ENCODE measurements at places on chromosomes 16 and 17.
A peak's percentile ranks its signal among the peaks of the same experiment; 100 is the strongest.

- no peak for DNase-seq
Measured at GRCh38 chr16:49644145-49644463, 211.8 kb downstream of the ZNF423 start.

- no peak for DNase-seq
Measured at GRCh38 chr17:17516941-17517720, 20.9 kb upstream of the RASD1 start.

GRCh38 chr17:55386796-55387332, 34.8 kb downstream of the MMD start:
- DNase-seq = no peak

DNA sequence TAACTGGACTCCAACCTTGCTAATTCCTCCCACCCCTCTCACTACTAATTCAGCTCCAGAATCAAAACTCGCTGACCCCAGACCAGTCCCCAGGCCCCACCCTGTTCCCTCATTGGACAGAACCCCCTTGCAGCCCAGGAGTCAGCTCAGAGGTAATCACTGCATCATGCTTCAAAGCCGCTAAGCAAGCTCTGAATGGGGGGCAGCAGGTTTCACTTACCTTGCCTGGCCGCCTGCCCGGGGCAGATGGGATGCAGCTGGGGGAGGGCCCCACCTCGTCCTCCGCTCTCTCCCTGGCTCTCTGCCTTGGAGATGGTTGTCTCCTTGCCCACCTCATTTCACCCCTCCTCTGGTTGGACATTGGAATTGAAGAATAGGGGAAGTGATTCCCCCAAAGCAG, 4.8 kb upstream of the NGFR start:
- DNase-seq = no peak

- DNase-seq = no peak
Measured at GRCh38 chr16:68884861-68885720, 41.8 kb downstream of the TANGO6 start.

DNA sequence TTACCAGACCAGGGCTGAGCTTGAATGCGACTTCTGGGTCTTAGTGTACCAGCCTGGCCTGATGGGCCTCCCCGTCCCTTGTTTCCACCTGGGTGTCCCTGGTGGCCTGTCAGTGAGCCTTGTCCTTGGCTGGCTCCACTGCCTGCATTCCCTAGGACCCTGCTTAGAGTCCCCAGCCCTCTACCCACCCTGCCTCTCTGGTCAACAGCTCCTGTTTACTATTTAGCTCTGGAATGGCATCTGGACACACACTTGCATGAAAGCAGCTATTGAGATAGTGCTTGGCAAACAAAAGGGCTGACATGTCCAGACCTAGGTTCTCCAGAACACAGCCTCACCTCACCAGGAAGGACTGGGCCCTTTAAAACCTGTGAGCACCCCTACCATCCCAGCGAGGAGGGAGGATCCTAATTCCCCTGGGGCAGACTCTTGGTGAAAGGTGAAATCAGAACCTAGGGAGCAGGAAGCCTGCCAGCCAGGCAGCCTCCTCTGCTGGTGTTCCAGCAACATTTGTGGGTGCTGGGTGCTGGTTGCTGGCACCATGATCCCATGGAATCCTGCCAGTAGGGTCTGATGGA, 38.8 kb downstream of the RAI1 start:
- DNase-seq = no peak

DNA sequence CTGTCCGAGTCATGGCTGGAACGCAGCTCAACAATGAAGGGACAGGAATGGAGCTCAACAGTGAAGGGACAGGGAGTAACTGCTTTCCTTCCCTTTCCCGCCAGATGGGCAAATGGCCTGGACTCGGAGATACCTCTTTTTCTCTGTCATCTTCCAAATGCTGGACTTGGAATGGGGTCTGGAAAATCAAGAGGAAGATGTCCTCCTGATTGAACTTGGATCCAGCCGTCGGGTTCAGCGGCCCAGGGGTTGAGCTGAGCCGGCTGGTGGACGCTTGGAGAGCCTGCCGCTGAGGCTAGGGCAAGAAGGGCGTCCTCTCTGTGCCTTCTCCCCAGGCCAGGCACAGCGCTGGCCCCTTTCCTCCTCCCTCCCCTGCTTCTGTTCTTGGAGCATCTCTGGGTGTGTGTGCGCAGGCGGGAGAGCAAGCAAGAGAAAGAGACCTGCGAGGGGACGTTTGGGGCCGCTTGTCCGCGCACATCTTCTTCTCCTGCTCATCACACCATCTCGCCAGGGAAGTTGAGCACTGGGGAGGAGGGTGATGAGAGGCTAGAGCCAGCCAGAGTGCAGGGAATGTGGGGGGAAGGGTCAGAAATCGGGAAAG, 6.6 kb downstream of the NEUROD2 start:
- no peak for DNase-seq

GRCh38 chr17:36182176-36183000, 6.0 kb upstream of the TBC1D3B start:
- DNase-seq = no peak

DNA sequence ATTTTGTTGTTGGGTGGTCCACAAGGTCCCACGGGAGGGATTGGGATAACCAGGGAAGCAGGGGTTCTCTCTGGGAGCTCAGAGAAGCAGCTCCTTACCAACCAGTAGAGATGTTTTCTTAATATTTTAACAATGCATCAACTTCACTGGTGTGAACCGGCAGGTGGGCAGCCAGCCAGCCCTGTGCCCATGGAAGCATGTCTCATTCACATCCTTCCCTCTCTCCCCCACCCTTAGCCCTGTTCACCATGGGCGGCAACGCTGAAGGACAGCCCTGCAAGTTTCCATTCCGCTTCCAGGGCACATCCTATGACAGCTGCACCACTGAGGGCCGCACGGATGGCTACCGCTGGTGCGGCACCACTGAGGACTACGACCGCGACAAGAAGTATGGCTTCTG, 9.3 kb downstream of the MMP2 start:
- peak; percentile 75 for DNase-seq

DNA sequence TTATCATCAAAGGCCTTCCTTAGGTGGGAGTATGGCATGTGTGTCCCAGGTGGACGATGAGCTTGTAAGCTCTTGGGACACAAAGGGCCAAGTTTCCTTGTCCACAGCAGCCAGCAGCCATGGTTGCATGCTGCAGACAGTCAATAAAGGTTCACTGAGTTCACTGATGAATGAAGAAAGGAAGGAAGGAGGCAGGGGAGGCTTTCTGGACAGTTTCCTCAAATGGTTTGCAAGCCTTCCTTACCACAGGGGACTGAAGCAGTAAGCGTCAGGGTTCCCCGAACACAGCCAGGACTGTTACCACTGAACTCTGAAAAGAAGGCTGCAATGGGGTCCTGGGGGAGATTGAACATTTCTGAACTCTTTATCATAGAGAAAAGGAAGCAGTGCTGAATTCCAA, 111.1 kb downstream of the GAS7 start:
- no peak for DNase-seq

DNA sequence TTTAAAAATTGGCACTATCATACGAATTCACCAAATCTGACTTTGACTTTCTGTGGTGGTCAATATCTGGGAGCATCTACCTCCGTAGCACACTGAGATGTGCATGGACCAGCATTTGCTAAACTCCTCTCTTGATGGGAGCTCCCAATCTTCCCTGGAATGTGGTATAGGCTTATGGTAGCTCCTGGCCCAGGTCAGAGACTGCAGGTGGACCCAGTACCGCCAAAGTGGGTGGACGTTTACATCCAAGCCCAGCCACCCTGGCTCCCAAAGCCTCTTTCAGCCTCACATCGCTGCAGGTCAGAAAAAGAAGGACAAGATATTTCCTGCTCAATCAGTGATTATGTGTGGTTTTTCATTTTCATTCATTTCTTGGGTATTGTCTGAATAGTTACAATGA, 43.1 kb upstream of the NKD1 start:
- no peak for DNase-seq

- DNase-seq = no peak
Measured at GRCh38 chr16:54346041-54346440, 59.5 kb upstream of the IRX3 start.

GRCh38 chr16:26413780-26414179, 652.9 kb upstream of the C16orf82 start:
- DNase-seq = no peak

- no peak for DNase-seq
Measured at GRCh38 chr16:84194470-84195200, 3.7 kb downstream of the ADAD2 start.

DNA sequence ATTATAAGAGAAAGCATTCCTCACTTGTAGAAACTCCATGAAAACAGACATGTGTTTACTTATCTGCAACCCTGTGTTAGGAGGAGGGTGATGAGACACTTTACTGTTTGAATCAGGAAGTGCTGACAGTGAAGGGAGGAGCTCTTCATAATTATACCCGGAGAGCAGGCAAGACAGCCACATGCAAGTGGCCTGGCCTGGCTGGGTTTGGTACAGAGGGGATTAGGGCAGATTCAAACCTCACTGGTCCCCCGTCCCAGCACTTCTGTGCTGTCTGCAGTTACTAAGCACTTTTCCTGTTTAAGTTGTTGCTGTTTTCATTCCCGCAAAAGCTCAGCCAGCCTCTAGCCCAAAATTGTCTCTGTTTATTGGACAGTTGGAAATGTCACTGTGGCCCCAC, 78.5 kb downstream of the WWOX start:
- DNase-seq = no peak

GRCh38 chr17:34521955-34522354, 57.4 kb upstream of the TMEM132E start:
- no peak for DNase-seq

DNA sequence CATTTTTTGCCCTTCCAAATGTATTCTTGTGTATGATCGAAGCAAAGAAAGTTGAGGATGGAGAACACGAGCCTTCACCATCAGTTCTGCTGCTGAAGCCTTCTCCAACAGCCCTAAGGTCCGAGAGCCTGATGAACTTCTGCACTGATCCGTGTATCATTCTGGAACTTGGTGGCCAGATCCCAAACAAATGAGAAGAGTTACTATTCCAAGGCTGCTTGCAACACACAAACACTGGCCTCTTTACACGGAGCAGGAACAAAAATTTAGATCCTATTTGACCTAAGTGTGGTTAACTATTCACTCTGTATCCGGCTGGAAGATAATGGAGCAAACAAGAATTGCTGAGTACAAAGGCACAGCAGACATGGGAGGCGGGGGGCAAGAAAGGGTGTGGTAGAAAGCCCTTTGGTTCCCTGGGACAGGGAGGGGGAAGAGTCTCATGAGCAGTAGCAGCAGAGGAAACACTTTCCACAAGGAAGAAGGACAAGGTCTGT, 282.9 kb downstream of the SOX9 start:
- DNase-seq = no peak

DNA sequence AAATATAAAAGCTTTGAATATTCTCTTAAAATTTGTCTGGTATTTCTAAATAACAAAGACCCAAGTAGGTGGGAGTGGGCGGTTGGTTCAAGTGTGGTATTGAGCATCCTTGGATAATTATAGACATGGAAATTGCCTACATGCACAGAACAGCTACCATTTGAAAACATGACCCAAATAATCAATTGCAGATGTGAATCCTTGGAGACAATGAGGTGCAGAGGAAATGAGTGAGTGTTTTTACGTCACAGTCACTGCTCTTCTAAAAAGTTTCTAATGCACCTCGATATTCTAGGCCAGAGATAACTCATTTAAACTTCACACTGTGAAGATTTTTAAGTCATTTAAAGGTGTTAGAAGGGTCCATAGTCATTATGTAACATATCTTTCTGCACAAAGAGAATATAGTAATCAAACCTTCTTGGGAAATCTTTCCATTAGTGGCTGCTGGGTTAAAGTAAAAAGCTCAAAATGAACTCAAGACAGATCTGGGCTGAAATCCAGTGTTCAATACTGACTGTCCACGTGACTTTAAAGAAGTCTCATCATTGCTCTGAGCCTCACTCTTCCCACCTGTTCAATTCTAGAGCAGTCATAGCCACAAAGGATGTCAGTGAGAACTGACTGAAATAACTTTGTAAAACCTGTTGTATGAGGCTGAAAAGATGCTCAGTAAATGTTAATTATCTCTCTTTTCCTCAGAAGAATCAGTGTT, 144.5 kb downstream of the CDH11 start:
- DNase-seq = no peak

DNA sequence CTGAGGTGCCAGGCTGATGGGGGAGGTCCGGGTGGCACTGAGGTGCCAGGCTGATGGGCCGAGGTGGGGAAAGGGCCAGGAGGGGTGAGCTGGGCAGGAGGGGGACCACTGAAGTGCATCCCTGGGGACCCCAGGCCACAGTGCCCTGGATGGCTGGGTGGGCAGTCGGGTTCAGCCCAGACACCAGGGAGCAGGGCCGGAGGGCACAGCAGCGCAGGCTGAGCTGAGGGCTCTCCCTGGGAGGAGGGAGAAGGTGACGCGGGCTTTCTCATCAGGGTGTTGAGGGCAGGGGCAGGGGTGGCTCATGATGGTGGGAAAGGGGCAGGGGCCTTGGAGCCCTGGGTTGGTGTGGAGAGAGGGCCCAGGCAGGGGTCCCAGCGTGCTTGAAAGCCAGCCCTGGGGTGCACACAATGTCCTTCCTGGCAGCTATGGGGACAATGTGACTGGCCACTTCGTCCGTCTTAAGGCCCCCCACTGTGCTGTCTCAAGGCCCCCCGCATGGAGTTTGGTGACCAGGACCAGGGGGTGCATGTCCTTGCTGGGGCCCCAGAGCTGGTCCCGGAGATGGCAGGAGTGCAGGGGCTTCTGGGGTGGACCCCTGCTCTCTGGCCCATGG, 16.0 kb downstream of the CD7 start:
- no peak for DNase-seq

DNA sequence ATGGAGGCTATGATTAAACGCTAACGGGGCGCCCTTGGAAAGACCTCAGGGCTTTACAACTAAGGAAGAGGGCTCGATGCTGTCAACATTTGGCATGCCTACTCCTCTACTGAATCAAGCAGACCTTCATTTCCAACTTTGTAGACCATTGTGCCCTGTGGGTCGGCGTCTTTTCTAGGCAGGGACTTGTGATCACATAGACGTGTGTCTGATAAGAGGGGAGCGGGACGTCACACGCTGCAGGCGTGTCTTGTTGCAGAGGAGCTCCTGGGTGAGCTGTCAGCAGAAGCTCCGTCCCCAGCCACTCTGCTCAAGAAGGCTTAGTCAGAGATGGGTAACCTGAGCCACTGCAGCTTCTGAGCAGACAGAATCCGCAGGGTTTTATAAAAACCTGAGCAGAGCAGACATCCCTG, 2.8 kb downstream of the MAPK8IP3 start:
- peak; percentile 87 for DNase-seq

All from posterior cingulate gyrus (tissue), 11 donors.